ENCODE measurements at places on chromosomes 12 and 14. TPM values are rescaled to one million over a fixed set of nuclear protein-coding genes. Genes with fewer than 3 reads are reported as not detected.

The CHST11 gene
- polyA plus RNA-seq = 1.4 TPM

The DIO2 gene
- polyA plus RNA-seq = 0.68 TPM

The TAS2R42 gene
- polyA plus RNA-seq = not detected

The CELA1 gene
- not detected for polyA plus RNA-seq

The MYG1 gene
- polyA plus RNA-seq = not detected

Measured in muscle of arm (tissue), 14 donors.